ENCODE measurements at places on chromosomes 11 and 22. TPM values are rescaled to one million over a fixed set of nuclear protein-coding genes. Genes with fewer than 3 reads are reported as not detected.

The TREH gene
- total RNA-seq: 0.33 TPM

The NXPE1 gene
- total RNA-seq: not detected

The OR5L1 gene
- not detected for total RNA-seq

The ABTB2 gene
- 5.1 TPM for total RNA-seq

The TSPO gene
- total RNA-seq: 267 TPM

The IL17REL gene
- not detected for total RNA-seq

The MB gene
- not detected for total RNA-seq

The TSSK2 gene
- not detected for total RNA-seq

The CHRM1 gene
- not detected for total RNA-seq

The OR4P4 gene
- not detected for total RNA-seq

The XKR3 gene
- not detected for total RNA-seq

The RFPL3 gene
- not detected for total RNA-seq

The OR52W1 gene
- not detected for total RNA-seq

The POTEH gene
- total RNA-seq: not detected

The SEC14L2 gene
- total RNA-seq: 266 TPM

The WNT11 gene
- not detected for total RNA-seq

The C11orf87 gene
- total RNA-seq: not detected

All from mammary epithelial cell (primary cell).